ENCODE measurements at places on chromosomes 6 and 20.

- DNase-seq: no peak
These were observed 62.3 kb upstream of the TBC1D7 start for GRCh38 chr6:13390658-13391057.

- no peak for DNase-seq
These were observed 116.6 kb upstream of the RNF24 start for GRCh38 chr20:4131911-4132310.

DNA sequence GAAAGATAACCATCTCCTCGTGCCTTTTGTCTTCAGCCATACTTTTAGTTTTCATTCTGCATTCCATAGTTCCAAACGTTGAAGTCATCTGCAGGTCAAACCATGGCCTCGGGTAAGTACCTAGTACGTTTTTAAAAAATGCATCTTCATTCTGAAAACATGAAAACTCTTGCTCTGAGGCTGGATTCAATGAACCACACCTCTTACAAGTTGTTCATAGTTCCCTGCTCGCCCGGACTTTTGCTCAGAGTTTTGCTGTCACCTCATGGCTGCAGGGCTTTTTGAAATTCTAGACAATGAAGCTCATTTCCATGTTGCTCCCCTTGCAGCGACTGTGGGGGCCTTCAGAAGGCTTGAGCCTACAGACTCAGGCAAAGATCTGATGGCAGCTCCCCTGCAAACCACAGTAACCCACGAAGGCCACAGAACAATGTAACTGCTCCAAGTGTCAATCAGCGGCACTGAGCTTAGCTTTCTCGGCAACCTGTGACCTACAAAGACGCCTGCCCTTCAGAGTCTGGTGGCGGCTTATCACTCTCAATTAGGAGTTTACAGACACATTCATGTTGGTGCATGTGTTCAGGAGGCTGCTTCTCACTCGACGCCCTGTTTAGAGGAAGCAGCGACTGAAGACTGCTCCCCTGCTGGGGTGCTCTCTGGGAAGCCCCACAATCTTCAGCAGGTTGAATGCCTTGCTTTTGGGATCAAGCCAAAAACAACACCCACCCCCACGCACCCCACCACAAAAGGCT is 61.2 kb downstream of the FOXC1 start:
- peak; percentile 26 for DNase-seq

- DNase-seq: no peak
These were observed 79.9 kb upstream of the SPTLC3 start for GRCh38 chr20:12928755-12929401.

DNA sequence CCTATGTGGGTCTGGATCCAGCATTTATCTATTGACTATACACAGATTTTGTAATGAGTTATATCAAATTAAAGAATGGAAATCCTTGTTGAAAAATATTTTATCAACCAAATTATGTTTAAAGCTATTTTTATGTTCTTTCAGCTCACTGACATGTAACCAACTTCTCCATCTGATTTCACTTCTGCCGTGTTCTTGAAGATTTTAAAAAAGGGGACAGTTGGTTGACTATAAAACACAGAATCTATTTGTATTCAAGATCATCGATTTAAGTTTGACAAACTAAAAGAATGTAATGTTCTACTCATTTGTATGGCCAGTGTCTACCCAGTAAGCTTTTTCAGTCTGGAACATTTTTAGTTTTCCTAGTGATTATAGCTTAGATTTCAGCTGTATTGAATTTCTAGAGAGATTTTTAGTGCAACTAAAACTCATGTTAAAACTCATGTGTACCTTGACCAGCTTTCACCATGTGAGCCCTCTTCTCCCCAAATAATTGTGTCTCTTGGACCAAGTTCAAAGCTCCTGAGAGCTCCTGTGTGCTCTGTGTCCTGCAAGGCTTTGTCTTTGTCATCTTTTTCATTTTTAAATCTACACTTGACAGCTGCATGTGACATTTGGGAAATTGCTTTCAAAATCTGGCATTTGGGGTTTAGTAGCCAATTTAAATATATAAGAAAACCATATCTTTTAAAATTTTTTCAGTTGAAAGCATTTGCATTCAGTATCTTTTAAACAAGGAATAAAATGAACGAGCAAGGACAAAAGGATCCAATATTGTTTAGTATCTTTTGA is 118.4 kb upstream of the TIAM2 start:
- DNase-seq: no peak

DNA sequence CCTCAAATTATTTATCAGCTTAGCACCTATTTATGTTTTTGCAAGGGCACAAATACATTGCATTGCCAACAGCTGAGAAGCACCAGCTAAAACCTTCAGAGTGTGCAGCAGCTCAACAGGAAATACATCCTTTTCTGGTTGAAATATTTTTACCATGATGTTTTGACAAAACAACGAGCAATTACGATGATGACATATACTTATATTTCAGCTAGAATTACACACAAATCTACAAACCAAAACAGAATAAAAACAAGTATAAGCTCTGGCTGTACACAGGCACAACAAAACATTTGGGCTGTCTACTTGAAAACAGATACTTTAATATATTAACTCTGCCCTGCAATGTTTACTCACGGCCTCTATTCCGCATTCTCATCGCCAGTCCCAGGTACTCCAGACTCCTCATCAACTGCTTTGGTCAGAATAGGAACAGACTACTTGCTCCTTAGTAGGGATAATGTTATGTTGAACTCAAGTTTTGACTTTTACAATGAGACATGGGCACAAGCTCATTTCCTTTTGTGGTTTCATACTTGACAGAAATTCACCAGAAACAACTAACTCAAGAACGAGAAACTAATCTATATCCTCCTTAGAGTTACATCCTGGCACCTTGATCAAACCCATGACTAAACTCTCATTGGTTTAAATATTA is 377.6 kb downstream of the ESR1 start:
- DNase-seq: no peak

DNA sequence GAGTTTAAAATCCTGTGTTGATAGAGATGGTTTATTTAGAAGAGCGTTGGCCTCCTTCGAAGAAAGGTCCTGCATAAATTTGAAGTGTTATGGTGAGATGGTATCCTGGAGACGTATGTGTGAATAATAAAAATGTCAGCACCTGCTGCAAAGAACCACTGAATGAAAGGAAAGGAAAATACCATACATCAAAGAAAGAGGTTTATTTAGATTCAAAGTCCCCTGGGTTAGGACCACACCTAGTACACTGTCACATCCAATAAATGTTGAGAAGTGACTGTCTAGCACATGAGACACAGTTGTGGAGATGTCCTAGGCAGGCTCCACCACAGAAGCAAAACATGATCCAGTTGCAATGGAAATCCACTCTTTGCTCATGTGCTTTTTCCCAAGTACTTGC is 214.7 kb downstream of the PAX1 start:
- DNase-seq: no peak

DNA sequence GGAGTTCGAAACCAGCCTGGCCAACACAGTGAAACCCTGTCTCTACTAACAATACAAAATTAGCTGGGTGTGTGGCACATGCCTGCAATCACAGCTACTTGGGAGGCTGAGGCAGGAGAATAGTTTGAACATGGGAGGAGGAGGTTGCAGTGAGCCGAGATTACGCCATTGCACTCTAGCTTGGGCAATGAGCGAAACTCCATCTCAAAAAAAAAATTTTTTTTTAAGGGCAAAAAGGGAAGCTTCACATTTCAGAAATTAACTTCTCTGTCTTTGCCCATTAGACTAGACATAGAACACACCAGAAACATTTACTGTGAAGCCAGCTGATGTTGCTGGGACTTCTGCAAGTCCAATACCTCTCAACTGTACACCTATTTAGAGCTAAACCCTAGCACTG is 90.8 kb upstream of the HDAC2 start:
- DNase-seq: no peak

GRCh38 chr6:20058912-20059311 is 153.4 kb downstream of the MBOAT1 start:
- peak; percentile 24 for DNase-seq

GRCh38 chr6:46756469-46757213 is 9.9 kb downstream of the ANKRD66 start:
- DNase-seq: no peak

DNA sequence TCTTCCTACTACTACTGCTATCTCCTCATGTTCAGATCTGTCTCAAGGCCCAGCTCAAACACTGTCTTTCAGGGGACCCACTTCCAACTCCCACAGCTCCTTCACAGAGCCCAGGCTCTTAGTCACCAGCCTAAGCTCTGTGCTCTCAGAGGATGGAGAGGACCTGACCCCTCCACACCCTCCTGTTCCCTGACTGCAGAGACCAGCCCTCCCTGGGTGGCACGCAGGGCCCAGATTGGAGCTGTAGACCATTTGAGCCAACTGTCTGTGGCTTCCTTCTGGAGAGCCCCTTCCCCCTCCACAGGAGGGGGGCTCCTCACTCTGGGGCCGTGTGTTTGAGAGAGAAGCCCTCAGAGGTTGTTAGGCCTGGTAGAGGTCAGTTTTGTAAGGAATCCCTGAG is 9.8 kb downstream of the SNPH start:
- DNase-seq: peak; percentile 5

DNA sequence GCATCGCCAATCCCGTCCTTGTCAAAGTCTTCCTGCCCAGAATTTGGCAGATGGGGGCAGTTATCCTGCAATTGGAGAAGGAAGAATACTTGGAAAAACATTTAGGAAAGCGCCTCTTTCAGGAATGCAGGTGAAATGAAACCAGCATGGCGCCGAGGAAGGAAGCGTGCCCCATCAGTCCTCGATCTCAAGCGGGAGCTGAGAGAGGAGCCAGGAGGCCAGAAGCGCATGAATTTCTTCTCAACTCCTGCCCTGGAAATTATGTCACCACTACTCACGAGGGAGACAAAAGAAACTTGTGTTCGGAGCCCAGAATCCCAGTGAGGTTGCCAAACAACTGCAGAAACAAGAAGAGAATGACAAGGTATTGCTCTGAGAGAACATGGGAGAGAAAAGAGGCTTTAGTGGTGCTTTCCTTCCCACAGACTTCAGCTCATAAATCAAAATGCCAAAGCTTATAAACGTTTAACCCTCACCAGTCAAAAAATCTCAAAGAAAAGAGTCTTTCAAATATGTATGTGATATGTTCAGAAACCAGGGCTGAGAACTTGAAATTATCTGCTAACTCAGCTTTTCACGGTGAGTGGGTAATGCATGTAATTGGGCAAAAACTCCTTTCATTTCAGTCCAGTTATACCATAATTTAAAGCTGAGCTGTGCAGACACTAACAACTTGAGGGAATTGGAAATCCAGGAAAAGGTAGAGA is 23.9 kb downstream of the THBS2 start:
- peak; percentile 10 for DNase-seq

GRCh38 chr6:109024784-109025183 is 69.9 kb downstream of the SESN1 start:
- DNase-seq: peak; percentile 64

DNA sequence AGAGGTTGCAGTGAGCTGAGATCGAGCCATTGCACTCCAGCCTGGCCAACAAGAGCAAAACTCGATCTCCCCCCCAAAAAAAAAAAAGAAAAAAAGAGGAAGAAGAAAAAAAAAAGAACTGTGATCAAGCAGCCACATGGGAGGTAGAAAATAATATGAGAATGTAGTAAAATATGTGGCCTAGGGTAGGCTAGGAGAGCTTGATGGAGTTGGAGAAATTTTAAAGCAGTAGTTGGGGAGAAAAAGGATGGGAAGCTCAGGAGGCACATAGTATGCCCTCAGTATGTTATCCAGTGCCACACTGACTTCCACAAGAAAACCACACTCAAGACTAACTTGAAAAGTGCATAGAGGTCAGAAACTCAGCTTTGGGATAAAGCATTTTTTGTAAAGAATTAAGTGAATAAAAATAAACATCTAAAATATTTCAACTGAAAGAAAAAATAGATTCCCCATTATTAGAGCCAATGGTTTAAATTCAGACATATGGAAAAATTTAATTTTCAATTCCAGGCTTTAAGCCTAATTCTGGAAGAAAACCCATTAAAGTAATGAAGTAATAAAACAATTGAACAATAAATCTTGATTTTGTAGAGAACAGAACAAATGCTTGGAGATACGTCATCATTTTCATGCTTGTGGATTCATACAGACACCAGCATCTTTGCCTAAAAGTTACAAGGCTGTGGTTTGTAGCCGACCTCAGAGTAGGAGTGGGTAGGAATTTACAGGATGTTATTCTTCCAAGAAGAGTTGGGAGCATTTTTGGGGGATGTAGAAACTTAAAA is 34.7 kb downstream of the PLEKHG1 start:
- no peak for DNase-seq

- no peak for DNase-seq
These were observed 13.4 kb downstream of the IYD start for GRCh38 chr6:150382171-150382570.

DNA sequence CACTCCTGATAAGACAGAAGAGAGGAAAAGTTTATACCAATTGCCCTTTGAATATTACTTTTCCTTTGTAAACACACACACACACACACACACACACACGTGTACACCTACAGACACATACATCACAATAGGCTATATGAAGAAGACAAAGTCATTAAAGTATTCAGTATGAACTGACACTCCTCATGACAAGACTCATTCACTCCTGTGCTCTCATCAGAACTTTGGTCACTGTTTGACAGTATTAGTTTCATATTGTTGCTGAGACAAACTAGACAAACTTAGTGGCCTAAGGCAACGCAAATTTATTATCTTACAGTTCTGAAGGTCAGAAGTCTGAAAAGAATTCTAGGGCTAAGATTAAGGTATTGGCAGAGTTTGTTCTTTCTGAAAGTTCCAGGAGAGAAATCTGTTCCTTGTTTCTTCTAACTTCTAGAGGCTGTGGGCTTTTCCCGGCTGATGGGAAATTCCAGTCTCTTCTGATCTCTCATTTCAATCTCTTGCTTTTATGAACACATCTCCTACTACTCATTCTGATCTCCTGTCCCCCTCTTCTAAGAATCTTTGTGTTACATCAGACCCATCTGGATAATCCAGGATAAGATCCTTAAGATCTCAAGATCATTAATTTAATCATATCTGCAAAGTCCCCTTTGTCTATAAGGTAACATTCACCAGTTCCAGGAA is 171.3 kb downstream of the HACE1 start:
- no peak for DNase-seq

DNA sequence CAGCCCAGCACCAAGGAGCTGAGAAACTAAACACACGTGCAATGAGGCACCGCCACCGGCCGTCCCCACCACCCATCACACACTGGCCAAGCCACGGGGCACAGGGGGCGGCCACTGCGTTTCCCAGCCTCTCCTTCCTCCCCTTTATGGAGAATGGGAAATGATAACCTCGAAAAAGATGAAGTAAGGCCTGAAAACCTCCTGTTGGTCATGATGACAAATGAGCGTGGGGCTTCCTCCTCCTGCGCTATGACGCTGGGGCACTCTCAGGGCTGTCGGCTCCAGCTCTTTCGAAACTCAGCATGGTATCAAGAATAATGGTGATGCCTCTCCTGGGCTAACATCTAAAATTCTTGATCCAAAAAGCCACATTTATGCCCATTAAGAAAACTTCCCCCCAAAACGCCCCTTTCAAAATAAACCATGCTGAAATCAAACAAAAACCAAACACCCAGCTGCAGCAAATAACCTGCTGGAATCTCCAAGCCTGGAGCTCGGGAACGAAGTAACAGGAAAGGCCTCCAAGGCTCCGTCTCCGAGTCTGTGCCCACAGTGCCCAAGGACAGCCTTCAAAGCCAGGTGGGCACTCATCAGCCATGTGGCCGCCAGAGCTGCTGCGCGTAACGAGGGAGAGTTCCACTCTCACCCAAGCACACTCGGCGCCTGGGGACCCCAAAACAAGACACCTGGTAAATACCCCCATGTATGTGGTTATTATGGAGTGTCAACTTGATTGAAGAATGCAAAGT is 50.0 kb downstream of the TAF4 start:
- DNase-seq: no peak

- DNase-seq: peak; percentile 73
These were observed 46.3 kb upstream of the NHSL1 start for GRCh38 chr6:138545621-138545980.
